ENCODE measurements at places on chromosomes 3 and 15.

GRCh38 chr3:62145086-62145757, 228.1 kb downstream of the FEZF2 start:
- no peak for DNase-seq

DNA sequence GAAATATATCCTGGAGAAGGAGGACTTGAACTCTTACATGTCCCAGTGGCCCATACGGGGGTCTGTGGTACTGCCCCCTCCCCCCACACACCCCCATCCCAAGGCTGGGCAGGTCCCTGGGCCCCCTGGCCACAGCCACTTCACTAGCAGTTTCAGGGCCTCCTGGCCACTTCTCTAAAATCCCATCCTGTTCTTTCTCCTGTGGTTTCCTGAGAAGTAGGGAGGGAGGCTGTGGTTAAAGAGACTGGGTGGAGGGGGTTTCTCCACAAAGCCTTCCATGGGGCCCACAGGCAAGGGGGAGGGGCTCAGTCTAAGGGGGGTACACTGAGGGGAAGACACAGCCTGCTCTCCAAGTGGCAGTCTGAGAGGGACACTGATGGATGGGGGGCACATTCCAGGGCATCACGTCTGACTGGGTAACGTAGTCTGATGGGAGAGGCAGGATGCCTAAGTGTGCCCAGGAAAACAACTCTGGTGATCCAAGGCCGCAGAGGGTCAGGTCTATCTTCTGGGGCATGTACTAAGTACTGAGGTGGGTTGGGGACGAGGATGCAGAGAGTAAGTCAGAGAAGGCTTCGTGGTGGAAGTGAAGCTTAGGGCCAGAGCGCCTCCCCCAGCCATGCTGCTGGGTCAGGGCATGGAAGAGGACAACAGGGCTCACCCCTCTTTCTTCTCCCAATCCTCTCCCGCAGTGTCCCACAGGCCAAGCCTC, 48.0 kb upstream of the C15orf39 start:
- no peak for DNase-seq

GRCh38 chr15:92142242-92143232, 251.1 kb upstream of the ST8SIA2 start:
- no peak for DNase-seq

- DNase-seq = no peak
Measured at GRCh38 chr3:156602424-156602823, 47.5 kb upstream of the SSR3 start.

GRCh38 chr3:22928216-22929110, 274.7 kb upstream of the UBE2E2 start:
- no peak for DNase-seq

- DNase-seq = no peak
Measured at GRCh38 chr15:48798319-48798718, 12.6 kb downstream of the CEP152 start.

GRCh38 chr3:176651622-176652021, 545.7 kb downstream of the TBL1XR1 start:
- DNase-seq = no peak

- DNase-seq = no peak
Measured at GRCh38 chr15:64653757-64654156, 121.6 kb downstream of the RBPMS2 start.

DNA sequence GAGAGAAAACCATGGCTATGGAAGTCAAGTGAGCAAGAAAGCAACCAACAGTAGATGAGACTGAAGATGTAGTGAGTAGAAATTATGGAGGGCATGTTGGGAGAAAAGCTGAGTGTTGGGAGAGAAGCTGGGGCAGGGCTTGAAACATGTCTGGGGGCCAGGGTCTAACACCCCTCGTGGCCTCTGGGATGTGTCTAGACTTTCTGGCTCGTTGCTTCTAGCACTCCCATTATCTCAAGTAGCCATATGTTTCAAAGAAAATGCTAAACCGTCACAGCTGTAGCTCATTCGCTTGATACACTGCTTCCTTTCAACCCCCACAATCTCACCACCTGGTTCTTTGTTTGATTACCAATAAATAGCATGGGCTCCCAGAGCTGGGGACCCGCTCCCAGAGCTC, 83.8 kb upstream of the BCHE start:
- no peak for DNase-seq

GRCh38 chr15:78739206-78739605, 72.1 kb downstream of the ADAMTS7 start:
- no peak for DNase-seq

GRCh38 chr3:161203485-161204098, 17.5 kb upstream of the NMD3 start:
- no peak for DNase-seq

DNA sequence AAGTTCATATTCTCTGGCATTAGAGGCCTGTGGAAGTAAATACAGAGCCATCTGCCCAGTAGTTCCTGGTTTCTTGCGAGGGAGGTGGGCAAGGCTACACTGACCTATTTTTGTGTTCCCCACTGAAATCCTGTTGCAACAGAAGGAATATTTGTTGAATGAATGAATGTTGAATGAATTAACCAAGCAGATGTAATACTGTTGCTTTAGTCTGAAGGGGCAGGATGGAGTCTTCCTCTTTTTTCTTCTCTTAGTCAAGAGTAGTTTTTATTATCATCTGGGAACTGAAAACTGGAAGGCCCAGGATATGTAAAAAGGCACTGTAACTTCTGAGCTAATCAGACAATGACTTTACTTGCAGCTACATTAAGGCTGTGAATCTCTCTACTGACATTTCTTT, 17.1 kb downstream of the BLOC1S6 start:
- DNase-seq = no peak

DNA sequence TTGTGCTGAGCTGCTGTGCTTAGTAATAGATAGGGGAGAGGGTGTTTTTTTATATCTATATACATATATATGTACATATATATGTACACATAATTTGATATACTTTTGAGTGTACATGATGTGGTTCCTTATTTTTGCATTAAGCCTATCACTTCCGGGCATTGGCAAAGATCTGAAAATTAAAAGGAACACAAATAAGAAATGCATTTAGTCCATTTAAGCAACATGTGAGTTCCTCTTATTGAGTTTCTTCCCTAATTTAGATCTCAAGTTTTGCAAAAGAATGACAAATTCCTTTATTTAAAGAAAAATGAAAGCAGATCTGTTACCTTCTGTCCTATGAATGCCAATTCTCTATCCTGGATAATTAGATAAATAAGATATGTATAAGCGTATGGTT, 435.1 kb downstream of the LPP start:
- no peak for DNase-seq

- DNase-seq = no peak
Measured at GRCh38 chr15:60584355-60584998, 105.5 kb upstream of the ICE2 start.

DNA sequence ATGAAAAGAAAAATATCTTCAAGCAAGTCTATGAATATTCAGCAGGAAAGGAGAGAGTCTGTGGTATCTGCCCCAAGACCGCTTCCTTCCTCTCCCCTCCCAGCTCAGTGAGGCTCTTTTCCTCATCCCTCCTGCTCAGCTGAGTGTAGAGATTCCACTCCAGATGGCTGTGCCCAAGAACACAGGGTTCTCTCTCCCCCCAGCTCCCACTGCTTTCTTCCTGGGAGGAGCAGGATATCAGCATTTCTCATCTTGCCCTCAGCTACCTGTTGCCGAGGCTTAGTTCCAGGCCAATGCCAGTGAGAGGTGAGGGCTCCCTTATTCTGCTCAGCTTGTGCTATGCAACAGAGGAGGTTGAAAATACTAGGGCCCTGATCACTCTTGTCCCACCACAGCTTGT, 211.9 kb downstream of the SV2B start:
- DNase-seq = no peak

DNA sequence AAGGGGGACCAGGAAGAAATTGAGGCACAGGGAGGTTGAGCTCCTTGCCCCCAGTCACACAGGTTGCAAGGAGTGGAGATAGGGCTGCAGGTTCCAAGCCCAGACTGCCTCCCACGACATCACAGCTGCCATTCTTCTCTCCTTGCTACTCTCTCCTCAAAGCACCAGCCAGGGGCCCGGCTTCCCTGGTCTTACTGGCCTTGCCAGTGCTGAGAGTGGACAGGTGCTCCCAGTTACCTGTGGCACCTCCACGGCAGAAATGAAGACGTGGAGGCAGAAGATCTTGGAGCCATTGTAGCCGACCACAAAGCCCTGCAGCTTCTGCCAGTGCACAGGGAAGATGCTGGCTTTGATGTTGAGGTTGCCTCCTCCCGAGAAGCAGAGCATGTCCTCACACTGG, 17.9 kb upstream of the ACAD9 start:
- no peak for DNase-seq

DNA sequence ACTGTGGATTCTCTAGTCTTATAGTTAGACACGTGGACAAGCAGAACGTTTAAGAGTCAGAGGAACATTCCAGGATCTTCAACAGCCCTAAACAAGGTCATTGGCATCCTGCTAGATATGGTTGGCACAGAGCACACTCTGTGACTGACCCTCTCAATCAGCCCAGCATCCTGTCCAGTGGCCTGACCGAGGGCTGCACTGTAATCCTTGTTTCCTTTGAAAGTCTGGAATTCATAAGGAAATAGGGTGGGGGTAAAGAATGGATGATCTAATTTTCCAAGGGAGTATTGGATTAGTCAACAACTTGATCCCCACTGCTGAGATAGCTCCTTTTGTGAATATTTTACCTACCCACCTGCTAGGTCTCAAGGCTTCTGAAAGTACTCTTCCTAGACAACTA, 94.5 kb upstream of the DLG1 start:
- DNase-seq = no peak

GRCh38 chr15:76360416-76360815, 23.8 kb downstream of the ISL2 start:
- DNase-seq = no peak

GRCh38 chr15:81254916-81255290, 58.2 kb downstream of the IL16 start:
- no peak for DNase-seq

DNA sequence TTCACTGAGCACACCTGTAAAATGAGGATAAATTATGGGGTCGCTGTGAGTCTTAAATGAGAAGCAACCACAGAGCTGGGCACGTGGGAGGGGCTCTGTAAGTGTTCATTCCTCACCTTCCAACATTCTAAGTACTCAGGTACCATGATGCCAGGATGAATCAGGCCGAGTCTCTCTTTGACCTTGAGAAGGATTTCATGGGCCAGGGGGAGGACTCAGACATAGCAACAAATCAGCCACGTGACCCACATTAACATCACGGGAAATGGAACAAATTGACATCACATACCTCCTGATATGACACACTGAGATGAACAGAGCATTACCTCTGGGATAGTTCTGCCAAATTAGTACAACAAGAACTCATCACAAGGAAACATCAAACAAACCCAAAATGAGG, 35.2 kb upstream of the USP3 start:
- no peak for DNase-seq

- DNase-seq = no peak
Measured at GRCh38 chr15:36796161-36796560, 216.7 kb downstream of the CDIN1 start.

- no peak for DNase-seq
Measured at GRCh38 chr3:107657971-107658370, 135.2 kb downstream of the BBX start.

- no peak for DNase-seq
Measured at GRCh38 chr3:183590442-183590841, 34.9 kb upstream of the KLHL6 start.

- DNase-seq = no peak
Measured at GRCh38 chr3:188060840-188061544, 93.0 kb upstream of the LPP start.

DNA sequence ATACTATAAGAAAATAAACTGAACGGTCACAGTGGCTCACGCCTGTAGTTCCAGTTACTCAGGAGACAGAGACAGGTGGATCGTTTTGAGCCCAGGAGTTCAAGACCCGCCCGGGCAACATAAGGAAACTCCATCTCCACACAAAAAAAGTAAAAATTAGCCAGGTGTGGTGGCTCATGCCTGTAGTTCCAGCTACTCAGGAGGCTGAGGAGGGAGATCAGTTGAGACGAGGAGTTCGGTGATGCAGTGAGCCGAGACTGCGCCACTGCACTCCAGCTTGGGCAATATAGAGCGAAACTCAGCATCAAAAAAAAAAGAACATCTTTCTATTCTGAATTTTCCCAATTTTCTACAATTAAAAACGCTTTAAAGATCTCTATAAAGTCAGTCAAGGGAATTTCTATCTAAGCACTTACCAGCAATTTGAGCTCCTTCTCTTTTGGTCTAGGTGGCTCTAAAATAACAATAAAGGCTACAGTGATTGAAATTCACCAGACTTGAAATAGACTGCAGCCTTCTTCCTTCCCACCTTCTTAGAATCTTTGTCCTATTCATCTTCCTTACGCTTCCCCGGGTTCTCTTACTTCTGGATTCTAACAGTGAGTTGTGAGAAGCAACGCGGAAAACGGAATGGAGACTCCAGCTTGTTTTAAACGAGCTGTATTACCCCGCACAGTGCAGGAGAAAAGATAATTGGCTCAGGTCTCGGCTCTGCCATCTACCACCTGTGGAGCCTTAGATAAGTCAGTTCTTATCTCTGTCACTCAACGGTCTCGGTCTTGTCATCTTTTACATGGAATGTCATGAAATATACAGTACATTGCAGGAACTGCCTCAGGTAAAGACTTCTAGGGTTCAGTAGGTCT, 812 bp upstream of the SEC62 start:
- DNase-seq = no peak

DNA sequence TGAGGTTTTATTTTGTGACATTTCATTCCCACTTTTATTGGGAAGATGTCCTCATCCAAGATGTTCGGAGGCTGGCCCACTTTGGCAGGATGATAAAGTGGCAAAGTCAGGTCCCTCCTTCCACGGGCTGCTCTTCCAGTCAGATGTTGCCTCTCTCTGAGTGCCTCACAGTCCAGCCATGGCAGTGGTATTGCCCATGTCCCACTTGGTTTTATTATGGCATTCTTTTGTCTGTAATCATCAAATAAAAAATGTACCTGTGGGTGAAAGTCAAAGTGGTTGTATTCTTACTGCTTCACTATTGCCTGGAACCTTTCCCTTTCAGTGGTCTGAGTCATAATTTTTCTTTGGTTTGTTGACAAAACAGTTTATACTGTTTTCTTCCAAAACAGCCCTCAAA, 20.2 kb downstream of the ARNT2 start:
- no peak for DNase-seq

DNA sequence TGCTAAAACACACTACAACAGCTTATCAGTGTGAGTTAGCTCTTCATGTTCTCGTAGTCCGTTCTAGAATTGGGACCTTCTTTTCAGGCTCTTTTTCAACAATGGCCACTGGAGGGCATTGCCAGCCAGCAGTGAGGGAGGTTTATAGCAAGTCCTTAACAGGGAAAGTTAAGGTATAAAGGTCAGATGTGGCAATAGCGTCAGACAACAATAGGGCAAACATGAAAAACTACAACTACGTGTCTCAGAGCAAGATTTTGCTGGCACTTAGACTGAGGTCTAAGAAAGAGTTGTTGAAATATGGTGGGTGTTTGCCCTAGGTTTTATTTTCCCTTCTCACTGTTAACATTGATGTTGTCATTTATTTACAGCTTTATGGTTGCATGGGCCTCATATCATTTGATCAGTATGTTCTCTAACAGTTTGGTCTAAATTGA, 161.4 kb downstream of the GMNC start:
- no peak for DNase-seq

Data from activated CD4-positive, CD25-positive, alpha-beta regulatory T cell (primary cell).